ENCODE measurements at places on chromosomes 3 and 15.

GRCh38 chr15:88022716-88023115 lies 233.8 kb downstream of the NTRK3 start:
- no peak for DNase-seq

- DNase-seq, result no peak
Observed at GRCh38 chr3:44576613-44577012, 8.2 kb upstream of the ZNF660 start.

DNA sequence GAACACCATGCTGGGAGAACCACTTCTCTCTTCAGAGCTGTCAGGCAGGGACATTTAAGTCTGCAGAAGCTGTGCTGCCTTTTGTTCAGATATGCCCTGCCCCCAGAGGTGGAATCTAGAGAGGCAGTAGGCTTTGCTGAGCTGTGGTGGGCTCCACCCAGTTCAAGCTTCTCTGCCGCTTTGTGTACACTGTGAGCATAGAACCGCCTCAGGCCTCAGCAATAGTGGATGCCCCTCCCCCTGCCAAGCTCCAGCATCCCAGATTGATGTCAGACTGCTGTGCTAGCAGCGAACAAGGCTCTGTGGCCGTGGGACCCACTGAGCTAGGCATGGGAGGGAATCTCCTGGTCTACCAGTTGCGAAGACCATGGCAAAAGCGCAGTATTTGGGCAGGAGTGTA lies 121.6 kb downstream of the NFKBIZ start:
- no peak for DNase-seq

DNA sequence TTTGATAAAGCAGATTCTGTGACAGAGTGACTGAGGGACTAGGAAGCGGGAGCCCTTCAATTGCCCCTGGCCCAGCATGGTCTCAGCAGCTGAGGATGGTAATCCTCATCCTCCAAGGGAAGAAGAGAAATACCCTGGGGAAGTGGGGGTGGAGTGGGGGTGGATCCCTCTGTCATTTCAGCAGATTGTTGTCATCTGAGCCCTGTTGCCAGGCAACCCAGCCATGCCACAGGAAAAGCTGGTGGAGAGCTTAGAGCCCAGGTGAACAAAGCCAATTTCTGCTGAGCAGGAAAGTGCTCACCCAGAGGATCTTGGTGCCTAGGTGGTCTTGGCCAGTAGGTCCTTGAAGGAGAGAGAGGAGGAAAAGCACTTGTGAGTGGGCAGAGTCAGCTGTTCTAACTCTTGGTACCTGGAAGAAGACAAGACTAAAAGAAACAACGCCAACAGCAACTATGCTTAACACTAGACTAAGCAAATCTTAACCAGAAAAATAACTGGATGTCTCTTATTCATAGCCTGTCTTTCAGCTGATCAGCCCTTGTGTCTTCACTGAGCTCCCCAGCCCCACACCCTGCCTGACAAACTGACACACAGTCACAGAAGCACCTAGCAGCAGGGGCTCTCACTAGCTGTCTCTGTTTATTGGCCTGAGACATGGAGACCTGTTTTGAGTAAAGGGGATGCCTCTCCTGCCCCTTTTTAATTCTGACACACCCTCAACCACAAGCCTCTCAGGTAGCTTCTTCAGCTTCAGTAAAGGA lies 40.1 kb upstream of the DCLK3 start:
- no peak for DNase-seq

GRCh38 chr3:19866751-19867347 lies 67.2 kb downstream of the EFHB start:
- DNase-seq, result peak; percentile 20

GRCh38 chr3:94251566-94251965 lies 188.7 kb downstream of the NSUN3 start:
- no peak for DNase-seq

- DNase-seq, result no peak
Observed at GRCh38 chr3:143699424-143699823, 148.8 kb downstream of the SLC9A9 start.

GRCh38 chr3:18635215-18635614 lies 210.1 kb upstream of the SATB1 start:
- no peak for DNase-seq

DNA sequence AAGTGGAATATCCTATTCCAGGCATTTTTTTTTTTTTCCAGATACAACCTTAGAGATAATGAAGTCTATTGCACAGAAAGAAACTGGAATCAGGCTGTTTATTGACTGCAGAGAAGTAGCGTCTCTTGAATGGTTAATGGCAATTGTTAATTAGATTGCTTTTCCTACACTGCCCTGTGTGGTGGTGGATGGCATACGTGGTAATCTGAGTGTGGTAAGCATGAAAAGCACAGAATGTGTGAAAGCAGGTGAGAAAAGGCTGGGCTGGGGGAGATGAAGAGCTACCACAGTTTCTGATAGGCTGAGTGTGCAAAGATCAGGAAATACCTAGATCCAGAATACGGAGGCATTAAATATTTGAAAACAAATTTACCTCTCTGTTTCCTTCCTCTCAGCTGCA lies 486.3 kb upstream of the TBL1XR1 start:
- no peak for DNase-seq

DNA sequence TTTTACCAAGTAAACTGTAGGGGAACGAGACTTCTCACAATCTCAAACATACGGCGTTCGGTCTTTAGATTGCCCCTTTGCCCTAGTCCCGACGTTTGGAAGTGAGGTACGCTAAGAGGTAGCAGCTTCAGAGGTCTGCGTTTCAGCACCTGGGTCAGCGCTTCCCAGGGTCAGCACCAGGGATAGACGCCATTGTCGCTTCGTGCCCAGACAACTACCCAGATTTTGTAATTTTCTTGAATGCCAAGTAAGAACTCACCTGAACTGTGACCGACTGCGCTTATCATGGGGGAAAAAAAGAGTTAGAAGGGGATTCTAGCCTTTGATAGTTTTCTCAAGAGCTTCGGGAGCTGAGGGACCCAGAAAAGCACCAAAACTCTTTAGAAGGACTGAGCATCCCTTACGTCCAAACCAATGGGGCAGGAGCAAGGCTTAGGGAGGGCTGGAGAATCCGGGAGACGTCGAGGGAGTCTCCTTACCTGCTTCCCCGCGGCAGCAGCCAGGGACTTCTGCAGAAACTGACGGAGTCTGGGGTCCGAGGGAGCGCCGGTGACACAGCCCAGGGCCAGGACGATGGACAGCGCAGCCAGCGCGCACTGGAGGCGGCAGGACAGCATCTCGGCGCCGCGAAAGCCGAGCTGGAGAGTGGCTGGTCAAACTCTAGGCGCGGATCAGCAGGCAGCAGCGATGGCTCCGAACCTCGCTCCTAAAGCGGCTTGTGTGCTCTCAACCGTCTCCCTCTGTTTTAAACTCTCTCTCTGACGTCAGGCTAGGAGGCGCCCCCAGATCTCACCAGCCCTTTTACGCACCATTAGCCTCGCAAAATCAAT lies at the start of gene SST:
Gene SST, minus strand, starts transcription at position 720 of the 830 bp plus-strand sequence. Its CDS starts 103 bp downstream, at position 617.
- DNase-seq, result no peak

DNA sequence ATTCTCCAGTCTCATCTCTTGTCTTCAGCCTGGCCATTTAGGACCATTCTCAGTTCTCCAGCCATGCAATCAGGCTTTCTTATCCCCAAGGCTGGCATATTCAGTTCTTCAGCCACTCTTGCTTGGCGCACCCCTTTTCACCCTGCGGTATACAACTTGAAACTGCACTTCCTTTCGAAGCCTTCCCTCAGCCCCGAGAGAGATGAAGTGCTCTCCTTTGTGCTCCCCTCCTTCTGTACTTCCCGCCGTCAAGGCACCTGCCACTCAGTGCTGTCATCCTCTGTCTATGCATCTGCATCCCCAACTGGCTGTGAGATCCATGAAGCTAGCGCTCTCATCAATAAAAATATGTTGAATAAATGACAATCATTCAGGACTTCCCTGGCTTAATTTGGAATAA lies 45.7 kb downstream of the MORC1 start:
- no peak for DNase-seq

GRCh38 chr3:112519424-112520001 lies 20.2 kb upstream of the BTLA start:
- no peak for DNase-seq

All from activated CD4-positive, alpha-beta T cell treated with anti-CD3 and anti-CD28 coated beads, Interleukin-2, amount 50 U/mL, for 1 hour (primary cell).